ENCODE measurements at places on chromosomes 12 and 14.

GRCh38 chr12:70190262-70191010, 52.8 kb upstream of the CNOT2 start:
- DNase-seq = no peak

DNA sequence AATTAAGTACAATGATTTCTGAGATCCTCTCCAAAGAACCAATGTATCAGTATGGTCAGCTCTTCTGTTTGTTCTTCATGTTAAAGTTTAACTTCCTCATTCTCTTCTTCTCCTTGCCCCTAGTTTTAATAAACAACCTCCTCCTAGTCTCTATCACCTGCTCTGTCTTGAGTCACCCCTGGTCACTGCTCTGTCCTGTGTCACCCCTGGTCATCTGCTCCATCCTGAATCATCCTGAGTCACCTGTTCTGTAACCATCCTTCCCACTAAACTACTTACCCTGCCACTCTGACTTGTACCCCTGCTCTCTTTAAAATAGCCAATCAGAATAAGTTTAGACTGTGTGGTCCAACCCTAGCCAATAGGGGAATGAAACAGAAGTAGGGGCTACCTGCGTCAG, 100.5 kb downstream of the ALG10B start:
- DNase-seq = no peak

- DNase-seq = no peak
Measured at GRCh38 chr12:108575199-108575912, 13.0 kb downstream of the ISCU start.

DNA sequence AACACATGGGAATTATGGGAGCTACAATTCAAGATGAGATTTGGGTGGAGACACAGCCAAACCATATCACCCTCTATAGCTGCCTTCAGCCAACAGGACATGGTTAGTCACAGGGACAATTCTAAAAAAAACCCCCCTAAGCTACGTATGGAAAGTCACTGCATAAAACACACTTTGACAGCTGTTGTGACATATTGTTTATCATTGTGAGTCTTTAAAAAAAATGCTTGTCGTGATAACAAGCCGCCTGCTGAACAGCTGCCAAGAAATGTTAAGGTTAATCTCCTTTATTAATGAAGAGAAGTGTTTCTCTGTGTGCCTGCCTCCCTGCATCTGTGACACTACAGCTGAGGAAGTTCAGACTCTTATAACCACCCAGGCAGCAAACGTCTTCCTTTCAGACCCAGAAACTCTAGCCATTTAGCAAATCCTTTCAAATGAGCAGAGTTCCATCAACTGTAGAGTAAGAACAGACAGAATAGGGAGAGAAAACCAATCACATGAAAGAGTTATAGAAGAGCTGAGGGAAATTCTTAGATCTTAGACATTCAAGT, 1459.6 kb upstream of the TMEM132C start:
- no peak for DNase-seq

DNA sequence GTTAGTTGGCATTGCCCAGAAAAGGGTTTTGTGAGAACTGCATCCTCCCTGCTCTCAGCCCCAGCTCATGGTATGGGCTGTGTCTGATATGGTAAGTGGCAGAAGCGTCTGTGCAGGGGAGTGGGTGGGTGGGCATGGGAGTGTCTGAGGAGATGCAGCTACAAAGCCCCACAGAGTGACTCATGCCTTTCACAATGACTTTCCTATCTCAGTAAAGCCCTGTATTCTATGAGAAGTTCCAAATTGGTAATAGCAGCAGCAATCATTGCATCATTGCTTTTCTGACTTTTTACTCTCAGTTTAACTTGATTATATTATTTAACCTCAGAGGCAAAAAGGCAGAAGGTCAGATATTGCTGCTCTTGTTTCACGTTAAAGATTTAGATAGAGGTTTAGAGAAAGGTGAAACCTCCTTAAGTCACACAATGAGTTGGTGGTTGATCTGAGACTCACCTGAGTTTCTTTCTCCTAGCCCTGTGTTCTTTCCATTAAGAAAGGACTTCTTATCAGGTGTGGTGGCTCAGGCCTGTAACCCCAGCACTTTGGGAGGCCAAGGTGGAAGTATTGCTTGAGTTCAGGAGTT, 171.7 kb downstream of the SLC5A8 start:
- DNase-seq = no peak

DNA sequence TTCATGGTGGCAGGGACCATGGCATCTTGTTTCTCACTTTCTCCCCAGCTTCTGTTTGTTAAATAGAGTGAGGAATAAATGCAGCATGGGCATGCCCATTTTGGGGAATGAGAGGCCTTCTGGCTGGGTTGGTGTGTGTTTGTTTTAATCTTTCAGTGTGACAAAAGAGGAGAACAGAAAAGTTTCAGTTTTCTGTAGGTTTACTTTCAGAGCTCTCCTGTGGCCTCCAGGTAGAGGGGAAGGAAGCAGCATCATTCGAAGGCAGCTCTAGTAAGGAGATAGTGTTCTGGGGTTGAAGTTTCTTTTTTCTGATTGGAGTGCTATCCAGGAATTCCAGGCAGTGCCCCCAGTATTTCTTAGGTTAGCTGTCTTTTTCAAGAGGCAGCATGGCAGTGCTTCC, 15.3 kb downstream of the MSRB3 start:
- no peak for DNase-seq

- DNase-seq = no peak
Measured at GRCh38 chr14:33812601-33813000, 138.3 kb downstream of the EGLN3 start.

DNA sequence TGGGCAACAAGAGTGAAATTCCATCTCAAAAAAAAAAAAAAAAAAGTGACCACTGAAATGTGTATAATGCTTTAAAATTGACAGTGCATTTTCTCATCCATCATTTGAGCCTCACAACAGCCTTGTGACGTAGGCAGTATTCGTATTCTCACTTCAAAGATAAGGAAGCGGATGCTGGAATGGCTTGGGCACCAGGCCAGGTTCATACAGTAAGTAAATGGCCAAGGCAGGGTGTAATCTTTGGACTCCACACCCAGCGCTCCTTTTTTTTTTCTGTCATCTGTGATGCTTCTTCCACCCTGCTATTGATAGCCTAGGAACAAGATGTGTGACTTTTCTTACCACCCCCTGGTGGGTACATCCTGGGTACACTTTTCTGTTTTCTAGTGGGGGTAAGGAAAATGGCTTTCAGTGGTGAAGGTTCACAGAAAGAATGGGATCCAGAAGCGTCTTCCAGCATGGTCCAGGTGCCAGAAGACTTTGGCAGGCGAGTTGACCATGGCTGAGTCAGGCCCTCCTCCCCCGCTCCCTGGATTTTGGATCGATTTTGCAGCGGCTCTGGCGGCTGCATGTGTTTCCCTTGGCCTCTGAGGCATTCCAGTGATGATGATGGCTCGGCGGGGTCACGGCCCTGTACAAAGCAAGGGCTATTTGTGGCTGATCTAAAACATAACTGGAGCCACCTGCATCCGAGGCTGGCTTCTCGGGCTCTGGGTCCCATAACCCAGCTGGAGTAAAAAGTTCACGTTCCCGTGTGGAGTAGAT, 110.6 kb downstream of the CACNA1C start:
- DNase-seq = no peak

DNA sequence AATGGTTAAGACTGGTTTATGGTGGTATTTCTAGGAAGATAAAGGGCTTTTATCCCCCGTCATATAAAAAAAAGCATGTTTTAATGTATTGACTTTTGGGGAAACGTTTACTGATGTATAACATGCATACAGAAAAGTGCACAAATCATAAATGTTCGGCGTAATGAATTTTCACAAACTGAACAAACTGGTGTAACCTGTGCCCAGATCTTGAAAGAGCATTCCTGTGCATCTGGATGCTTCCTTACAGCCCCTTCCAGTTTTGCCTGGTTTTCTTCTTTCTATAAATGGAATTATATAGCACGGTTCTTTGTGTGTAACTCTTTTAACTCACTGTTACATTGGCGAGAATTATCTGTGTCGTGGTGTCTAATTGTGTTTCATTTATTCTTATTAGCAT, 693.8 kb upstream of the TBX3 start:
- no peak for DNase-seq

DNA sequence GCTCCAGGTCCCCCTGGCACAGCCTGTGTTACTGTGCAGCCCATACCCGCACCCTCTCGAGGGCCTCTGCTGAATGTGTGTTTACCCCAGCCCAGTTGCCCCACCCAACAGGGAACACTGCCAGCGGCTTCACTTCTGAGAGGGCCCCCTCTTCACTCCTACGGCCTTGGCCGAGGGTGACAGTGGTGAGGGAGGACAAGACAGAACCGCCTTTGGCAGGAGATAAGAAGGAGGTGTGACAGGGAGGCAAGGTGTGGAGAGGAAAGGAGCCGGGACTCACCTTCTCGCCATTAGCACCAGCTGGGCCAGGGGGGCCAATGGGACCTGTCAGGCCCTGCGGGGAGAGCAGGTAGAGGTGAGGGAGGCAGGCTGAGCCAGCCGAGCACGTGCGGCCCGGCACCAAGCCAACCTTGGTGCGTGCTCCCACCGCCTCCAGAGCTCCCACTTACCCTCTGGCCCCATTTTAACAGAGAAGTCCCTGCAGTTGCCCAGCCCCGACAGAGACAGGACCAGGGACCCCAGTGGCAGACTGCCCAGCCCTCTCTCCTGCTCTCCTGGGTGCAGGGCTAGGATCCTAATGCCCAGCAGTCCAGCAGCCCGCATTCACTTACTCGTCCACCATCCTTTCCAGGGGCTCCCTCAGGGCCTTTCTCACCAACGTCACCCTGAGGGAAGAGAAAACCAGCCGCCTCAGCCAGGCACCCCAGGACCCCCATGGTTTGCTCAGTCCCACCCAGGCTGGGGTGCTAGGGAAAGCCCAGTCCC, 18.3 kb downstream of the TMEM106C start:
- DNase-seq = no peak

DNA sequence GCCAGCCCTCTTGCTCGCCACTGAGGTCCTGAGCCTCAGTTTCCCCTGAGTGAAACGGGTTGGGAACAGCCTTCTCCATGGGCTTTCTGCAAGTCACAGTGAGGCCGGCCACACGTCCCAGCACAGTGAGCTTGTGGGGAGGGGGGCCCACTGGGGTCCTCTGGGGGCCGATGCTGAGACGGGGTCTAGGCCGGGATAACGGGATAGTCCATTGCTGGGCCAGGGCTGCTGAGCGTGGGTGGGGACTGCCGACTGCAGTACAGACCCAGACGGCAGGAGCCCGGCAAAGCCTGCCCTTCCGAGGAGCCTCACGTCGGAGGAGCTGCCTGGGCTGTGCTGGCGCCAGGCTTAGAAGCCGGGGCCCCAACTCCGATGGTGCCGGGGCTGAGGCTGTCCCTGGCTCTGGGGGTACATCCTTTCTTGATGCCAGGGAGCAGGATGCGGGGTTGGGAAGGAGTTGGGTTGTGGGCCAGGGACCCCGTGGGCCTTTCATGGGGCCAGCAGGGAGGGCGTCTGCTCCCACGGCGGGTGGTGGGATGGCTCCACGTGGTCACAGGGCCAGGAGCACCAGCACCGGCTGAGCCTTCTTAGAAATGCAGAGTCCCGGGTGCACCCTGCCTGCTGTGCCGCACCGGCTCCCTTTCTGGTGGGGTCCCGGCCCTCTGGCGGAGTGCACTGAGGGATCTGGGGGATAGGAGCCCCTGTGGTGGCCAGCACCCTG, 24.2 kb downstream of the NOC4L start:
- no peak for DNase-seq

DNA sequence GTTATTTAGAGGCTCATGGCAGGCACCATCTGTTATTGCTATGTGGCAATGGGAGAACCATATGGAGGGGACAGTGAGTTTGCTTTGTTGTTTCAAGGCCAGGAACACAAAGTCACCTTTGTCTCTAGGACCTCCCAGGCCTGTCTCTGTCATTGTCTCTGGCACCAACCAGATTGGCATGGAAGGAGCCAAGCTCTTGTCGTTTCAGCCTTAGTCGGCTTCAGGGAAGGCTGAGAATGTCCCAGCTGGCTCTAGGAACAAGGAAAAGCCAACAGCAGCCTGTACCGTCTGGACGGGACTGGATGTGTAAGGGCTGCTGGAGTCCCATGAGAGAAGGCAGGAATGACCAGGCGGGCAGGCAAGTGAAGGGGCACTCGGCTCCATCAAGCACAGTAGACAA, 29.2 kb downstream of the RPH3A start:
- no peak for DNase-seq

- DNase-seq = no peak
Measured at GRCh38 chr12:25806271-25806670, 152.2 kb upstream of the RASSF8 start.

GRCh38 chr12:88153959-88154358, 11.9 kb downstream of the TMTC3 start:
- no peak for DNase-seq

DNA sequence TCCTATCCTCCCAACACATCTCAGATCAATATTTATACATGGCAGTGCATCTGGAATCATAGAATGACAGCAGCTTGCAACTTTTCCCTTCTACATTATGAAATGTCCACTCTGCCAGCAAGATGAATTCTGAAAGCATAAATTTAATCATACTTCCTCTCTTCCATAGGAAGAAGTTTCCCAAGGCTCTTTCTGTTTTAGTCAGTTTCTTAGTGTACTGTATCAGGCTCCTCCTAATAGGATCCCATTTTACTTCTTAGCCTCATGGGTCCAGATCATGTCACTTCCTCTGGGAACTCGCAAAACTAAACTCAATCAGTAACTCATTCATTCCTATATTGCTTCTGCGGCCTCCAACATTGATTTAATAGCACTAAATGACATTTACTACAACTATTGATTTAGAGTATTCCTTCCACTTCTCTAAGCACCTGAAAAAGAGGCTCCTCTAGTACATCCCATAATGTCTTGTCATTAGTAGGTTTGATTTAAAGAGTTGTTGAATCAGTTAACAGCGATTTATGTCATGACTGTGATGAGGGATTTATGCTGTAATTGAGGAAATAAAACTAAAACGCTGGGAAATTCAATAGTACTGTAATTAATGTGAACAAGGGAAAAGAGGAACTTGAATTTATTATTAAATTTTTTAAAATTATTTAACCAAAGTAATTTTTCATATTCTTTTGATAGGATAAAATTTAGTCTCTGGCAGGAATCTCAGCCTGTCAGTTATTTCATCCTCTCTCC, 4.0 kb downstream of the CLEC1A start:
- DNase-seq = no peak

All from stimulated activated CD4-positive, alpha-beta T cell treated with anti-CD3 and anti-CD28 coated beads, Interleukin-15, amount 100 ng/mL, for 1 hour (primary cell).